ENCODE measurements at places on chromosomes 11 and 22.
A peak's percentile ranks its signal among the peaks of the same experiment; 100 is the strongest.

- DNase-seq: no peak
These were observed 6.4 kb downstream of the CCDC89 start for GRCh38 chr11:85679576-85679975.

GRCh38 chr22:32720924-32721323, 80.6 kb upstream of the TIMP3 start:
- no peak for DNase-seq

GRCh38 chr11:67657300-67657699, 6.8 kb upstream of the ACY3 start:
- DNase-seq: no peak

GRCh38 chr11:100830274-100830673, 143.2 kb downstream of the ARHGAP42 start:
- no peak for DNase-seq

GRCh38 chr11:96990914-96991313, 601.1 kb downstream of the JRKL start:
- DNase-seq: no peak

DNA sequence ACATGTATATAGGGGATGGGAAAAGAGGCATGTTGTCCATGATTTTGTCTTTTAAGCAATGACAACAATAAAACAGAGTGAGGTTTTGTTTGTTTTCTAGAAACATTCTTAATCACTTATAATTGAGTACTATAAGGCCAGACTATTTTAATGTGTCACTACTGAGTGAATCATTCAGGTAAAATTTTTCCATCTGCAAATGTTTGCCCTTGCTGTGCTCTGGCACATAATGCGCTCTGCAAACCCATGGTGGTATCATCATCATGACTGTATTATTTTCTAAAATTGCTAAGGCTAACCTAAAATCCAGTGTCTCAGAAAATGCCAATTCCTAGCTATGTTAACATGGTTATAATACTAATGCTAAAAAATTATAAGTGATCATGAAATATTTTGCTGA, 261.2 kb downstream of the CADM1 start:
- DNase-seq: no peak

- no peak for DNase-seq
These were observed 10.9 kb downstream of the RELA start for GRCh38 chr11:65651589-65652510.

DNA sequence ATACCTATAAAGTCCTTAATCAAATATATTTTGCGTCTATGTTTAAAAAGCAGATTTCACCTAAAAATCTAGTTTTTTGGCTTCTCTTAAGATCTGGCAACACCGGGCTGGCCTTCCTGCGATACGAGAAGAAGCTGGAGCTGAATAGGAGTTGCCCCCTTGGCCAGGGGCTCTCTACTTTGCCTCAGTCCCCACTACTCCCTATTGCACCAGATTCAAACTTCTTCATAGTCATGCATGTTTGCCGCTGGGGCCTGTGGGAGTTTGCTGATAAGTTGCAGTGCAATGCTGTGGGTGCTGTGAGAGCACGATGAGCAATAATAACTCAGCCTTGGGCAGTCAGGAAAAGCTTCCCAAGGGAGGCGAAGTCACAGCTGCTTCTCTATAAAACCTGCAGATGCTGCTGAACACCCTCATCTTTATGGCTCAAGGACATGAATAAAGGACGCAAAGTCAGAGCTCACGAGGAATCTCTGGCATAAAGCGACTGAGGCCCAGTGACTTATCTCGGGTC, 15.2 kb upstream of the EIF3D start:
- DNase-seq: no peak

- no peak for DNase-seq
These were observed 26.4 kb downstream of the INCENP start for GRCh38 chr11:62149986-62150886.

- DNase-seq: peak; percentile 29
These were observed 23.4 kb downstream of the ARFGAP2 start for GRCh38 chr11:47152953-47153950.

- DNase-seq: no peak
These were observed 10.1 kb upstream of the GRIK4 start for GRCh38 chr11:120501440-120501839.
